Right kidney (tissue), 9 donors: ENCODE measurements at places on chromosomes 12 and 14.

- no peak for DNase-seq
Observed at GRCh38 chr12:26867080-26867479, 34.1 kb upstream of the ITPR2 start.

- no peak for DNase-seq
Observed at GRCh38 chr14:33589334-33589733, 361.5 kb downstream of the EGLN3 start.

- DNase-seq, result no peak
Observed at GRCh38 chr14:101506211-101506925, 54.9 kb upstream of the DIO3 start.

DNA sequence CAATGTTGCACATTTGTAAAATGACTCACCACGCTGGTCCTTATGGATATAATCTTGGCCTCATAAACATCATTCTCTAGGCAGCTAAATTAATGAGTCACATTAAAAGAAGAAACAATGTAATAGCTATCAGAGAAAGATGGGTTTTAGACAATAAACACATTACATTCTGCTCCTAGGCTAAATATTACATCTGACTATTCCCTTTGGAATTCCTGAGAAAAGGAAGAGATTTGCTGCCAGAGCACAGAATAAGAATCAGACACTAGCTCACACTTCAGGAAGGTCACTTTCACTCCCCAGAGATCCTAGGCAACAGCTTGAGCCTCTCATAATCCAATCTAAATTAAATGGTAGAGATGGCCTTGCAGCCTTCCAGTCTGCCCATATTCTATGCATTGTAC lies 218.2 kb downstream of the PTPRO start:
- DNase-seq, result no peak

- no peak for DNase-seq
Observed at GRCh38 chr12:70185301-70185700, 57.9 kb upstream of the CNOT2 start.

DNA sequence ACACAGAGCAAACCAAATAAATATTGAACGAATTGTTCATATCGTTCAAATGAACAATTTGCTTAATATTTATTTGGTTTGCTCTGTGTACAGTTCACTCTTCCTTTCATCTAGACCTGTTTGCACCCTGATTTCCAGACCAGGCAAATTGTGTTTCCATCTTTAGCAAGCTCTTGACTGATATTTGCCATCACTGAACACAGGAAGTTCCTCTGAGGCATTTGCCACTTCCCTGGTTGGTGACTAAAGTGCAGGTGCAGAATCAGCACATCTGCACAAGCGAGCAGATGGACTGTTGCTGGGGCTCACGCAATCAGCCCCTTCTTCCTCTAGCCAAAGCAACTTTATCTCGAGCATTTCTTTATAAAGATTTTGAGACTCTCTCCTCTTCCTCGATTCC lies 112.9 kb downstream of the DAAM1 start:
- DNase-seq, result no peak

DNA sequence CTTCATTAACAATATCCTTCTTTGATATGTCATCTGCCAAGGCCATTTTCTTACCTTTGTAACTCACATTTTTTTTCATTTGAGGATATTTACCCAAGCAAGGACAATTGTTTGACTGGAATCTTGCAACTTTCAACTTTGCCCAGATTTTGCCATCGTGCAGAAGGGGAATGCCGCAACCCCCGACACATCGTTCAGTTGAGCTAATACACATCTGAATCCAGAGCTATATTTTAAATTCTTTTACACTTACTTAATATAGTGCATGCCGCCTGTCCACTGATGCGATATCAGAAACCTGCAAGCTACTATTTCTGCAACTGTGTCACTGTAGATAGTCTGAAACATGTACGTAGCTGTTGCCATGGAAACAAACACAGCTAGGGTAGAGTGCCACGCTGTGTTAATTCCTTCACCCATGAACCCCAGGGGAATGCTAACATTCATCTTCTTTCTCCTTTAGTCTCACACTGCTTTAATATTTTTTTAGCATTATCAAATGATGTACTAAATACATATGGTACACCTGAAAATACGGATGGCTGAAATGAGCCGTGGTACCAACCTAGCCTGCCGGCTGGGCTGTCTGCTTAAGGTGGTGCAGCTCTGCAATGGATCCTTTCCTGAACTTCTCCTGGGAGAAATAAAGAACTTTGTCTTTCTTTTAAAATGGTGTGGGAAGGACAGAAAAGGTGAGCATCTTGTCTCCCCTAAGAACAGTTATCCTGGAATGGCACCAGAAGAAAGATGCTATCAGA lies 77.0 kb upstream of the FOXN3 start:
- peak; percentile 16 for DNase-seq

- peak; percentile 93 for DNase-seq
Observed at GRCh38 chr14:73718418-73719251, 4.5 kb upstream of the PNMA1 start.

GRCh38 chr12:52559979-52560378 lies 7.0 kb upstream of the KRT71 start:
- DNase-seq, result no peak

- DNase-seq, result no peak
Observed at GRCh38 chr14:51224551-51224950, 15.5 kb upstream of the TMX1 start.

GRCh38 chr14:50037852-50038251 lies 78.5 kb downstream of the VCPKMT start:
- DNase-seq, result no peak

DNA sequence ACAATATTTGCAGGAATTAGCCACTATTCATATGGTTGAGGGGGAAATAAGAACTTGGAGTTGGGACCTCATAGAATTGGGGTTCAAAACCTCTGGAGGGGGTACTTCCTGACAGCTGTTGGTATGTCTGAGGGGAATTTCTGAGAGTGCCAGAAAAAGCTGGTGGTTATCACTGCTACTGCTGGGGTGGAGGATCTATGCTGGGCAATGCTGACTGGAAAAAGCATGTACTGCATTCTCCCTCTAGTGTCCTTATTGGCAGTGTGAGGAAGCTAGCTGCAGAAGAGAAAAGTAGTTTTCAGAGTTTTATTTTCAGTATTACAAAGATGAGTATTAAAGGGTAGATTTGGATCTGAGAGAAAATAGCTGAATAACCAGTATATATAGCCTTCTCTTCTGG lies 88.8 kb downstream of the FUT8 start:
- no peak for DNase-seq

DNA sequence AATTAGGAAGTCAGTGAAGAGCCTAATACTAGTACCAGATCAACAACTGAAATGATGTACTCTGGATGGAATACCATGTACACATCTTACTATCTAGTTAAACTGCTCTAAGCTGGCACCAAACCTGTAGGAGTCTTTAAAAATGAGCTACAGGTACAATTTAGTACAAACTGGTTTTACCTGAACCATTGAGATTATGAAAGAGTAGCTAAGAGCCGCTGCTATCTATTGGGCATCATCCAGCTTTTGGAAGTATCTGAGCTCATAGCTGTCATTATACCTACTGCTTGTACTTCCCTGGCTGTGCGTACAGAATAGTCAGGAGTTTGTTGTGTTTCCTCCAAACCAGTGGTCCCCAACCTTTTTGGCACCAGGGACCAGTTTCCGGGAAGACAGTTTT lies 12.4 kb downstream of the TBC1D30 start:
- DNase-seq, result no peak

- DNase-seq, result no peak
Observed at GRCh38 chr12:25775968-25776367, 182.5 kb upstream of the RASSF8 start.

- peak; percentile 75 for DNase-seq
Observed at GRCh38 chr12:130161261-130162243, 712 bp upstream of the FZD10 start.

DNA sequence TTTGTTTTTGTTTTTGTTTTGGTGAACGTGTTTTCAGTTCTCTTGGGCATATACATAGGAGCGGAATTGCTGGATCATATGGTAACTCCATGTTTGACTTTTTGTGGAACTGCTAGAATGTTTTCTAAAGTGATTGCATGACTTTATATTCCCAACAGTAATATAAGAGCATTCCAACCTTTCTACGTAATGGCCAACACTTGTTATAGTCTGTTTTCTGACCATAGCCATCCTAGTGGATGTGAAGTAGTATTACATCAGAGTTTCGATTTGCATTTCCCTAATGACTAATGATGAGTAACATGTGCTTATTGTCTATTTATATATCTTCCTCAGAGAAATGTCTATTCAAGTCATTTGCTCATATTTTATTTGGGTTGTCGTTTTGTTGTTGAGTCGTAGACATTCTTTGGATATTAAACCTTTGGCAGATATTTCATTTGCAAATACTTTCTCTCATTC lies 268.7 kb downstream of the AEBP2 start:
- DNase-seq, result no peak

GRCh38 chr14:30656190-30656632 lies 34.1 kb downstream of the SCFD1 start:
- no peak for DNase-seq

GRCh38 chr14:88798156-88798555 lies 5.4 kb upstream of the EML5 start:
- DNase-seq, result no peak

- DNase-seq, result no peak
Observed at GRCh38 chr14:93717668-93718320, 70.5 kb downstream of the PRIMA1 start.

DNA sequence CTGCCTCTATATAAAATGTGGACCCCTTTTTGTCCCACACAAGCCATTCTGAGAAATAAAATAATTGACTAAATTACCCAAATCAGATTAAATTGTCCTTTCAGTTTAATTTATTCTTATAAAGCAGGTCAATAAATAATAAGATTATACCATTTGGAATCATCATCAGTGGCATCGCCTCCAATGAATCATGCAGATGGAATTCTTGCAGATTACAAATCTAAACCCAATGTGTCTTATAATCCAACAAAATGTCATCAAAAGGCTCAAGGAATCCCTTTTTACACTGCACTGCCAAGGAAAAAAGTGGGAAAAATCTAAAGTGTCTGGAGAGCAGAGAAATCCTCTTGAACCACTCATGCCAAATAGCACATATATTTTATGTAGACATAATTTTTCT lies 138.2 kb upstream of the TSPAN8 start:
- no peak for DNase-seq

DNA sequence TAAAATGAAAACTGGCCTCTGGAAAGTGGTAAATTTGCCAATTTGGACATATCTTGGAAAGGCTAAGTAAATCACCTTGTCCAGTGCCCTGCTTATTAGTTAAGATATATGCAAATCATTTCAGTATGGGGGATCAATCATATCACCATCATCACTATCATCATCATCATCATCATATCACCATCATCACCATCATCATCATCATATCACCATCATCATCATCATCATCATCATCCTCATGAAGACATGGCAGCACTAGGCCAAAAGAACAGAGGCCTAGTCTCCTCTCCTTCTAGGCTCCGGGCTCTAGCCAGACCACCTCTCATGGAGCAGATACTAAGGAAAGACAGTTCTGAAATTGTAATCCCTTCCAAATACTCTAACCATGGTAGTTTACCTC lies 20.3 kb downstream of the OTX2 start:
- no peak for DNase-seq

- DNase-seq, result no peak
Observed at GRCh38 chr12:90253674-90254181, 545.1 kb upstream of the ATP2B1 start.

- DNase-seq, result no peak
Observed at GRCh38 chr14:23605931-23606585, 27.5 kb upstream of the JPH4 start.

GRCh38 chr14:102591372-102591943 lies 991 bp upstream of the RCOR1 start:
- DNase-seq, result peak; percentile 77

DNA sequence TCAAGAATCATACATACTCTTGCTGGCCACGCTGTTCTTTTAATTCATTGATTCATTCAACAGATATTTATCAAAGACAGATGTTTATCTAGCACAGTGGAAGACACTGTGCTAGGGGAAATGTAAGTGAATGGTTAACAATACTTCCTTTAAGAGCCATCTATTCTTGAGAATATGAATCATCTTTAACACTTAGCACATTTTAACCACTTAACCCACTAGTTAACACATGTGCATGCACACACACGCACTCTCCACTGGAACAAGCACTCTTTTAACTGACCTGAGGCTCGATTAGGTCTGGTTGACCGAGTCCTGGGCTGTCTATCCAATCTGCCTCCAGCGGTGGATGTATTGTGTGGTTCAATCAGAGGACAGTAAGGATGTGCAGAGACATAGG lies 34.6 kb downstream of the LMNTD1 start:
- no peak for DNase-seq

DNA sequence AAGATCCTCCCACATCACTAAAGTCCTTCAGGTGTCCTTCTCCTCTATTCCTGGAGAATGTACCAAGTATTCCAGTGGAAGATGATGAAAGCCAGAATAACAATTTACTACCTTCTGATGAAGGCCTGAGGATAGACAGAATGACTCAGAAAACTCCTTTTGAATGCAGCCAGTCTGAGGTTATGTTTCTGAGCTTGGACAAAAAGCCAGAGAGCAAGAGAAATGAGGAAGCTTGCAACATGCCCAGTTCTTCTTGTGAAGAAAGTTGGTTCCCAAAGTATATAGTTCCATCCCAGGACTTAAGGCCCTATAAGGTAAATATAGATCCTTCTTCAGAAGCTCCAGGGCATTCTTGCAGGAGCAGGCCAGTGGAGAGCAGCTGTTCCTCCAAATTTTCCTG lies 54.6 kb upstream of the HELB start:
- no peak for DNase-seq

GRCh38 chr12:53791735-53792326 lies 40.1 kb upstream of the CISTR start:
- no peak for DNase-seq

- DNase-seq, result no peak
Observed at GRCh38 chr12:62361048-62361447, 100.8 kb downstream of the USP15 start.

DNA sequence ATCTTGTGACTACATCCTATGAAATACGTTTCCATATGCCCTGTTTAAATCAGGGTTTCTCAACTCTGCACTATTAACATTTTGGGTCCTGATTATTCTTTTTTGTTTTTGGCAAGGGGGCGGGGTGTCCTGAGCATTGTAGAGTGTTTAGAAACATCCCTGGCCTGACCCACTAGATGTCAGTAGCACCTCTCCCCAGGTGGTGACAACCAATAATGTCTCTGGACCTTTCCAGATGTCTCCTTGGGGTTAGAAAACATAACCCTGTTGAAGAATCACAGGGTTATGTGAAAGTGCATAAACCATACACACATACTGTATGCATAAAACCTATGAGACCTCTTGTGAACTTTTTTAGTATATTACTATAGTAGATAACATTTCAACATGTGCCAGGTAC lies 1.4 kb downstream of the ACAD10 start:
- no peak for DNase-seq

GRCh38 chr14:100665511-100666032 lies 61.1 kb upstream of the DLK1 start:
- no peak for DNase-seq
